ENCODE measurements at places on chromosomes 4 and X.

DNA sequence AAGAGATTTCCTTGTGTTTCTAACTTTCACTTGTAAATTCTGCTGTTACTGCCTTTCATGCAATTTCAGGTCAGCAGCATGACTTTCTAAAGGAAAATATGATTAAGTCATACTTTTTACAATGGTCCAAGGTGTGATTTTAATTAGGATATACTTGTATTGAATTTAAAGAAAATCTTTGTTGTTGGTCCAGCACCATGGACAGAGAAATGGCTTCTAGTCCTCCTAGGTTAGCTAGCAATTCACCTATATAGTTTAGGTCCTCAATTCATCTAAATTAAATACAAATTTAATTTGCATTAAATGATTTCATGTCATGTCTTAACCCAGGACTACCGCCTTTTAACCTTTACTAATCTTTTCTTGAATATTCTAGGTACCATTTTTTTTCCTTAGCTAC is 304.9 kb upstream of the RPS6KA3 start:
- DNase-seq, result no peak

DNA sequence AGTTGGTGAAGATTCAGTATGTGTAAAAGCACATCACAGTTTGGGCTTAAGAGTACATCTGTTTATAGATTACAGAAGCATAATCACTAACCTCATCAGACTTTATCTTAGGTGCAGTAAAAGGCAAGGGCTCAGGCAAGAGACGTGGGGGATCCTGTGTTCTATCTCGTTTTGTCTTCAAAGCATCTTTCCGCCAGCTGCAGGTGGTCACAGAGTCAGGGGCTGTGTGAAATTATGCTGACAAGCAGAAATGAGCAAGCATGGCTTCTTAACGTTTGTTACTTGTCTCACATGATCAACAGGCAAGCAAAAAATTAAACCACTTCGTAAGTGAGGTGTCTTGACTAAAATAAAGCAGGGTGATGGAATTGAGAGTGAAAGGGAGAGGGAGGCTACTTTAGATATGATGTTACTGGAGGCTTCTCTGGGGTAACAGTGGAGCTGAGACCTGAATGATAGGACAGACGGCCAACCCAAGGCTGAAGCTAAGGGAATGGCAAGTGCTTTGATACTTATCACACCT is 1.4 kb upstream of the TEC start:
- DNase-seq, result no peak

DNA sequence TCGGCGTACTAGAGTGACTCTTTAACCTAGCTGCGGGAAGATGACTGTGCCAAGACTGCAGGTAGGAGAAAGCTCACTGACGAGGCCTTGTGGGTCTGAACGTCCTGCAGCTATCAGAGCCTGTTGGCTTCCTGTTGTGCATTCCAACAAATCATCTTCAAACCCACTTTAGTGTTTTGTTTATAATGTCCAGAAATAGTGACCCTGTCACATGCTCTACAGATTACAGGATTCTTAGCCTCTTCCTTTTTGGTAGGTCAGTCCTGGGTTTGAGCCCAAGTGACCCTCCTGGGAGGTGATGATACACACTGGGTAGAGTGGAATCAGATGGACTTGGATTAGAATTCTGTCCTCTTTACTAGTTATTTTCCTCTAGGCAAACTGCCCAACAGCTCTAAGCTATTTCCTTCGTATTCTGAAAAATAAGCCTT is 33.2 kb downstream of the HTT start:
- DNase-seq, result no peak

DNA sequence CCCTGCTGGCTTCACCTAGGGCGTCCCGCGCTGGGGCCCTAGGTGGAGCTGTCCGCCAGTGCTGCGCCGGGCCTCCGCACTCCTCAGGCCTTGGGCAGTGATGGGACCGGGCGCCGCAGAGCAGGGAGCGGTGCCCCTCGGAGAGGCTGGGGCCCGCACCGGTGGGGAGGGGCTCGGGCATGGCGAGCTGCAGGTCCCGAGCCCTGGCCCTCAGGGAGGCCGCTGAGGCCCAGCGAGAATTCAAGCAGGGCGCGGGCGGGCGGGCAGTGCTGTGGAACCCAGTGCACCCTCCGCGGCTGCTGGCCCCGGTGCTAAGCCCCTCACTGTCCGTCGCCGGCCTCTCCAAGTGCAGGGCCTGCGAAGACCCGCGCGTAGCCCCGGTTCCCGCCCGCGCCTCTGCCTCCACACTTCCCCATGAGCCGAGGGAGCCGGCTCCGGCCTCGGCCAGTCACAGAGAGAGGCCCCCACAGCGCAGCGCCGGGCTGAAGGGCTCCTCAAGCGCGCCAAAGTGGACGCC is 565.1 kb upstream of the NDST4 start:
- no peak for DNase-seq

GRCh38 chrX:136525738-136526606 is 6.0 kb upstream of the VGLL1 start:
- DNase-seq, result no peak

- no peak for DNase-seq
These were observed 328.0 kb upstream of the PABPC4L start for GRCh38 chr4:134529629-134530028.

- no peak for DNase-seq
These were observed 32.4 kb downstream of the PPARGC1A start for GRCh38 chr4:23857367-23857959.

GRCh38 chr4:25702848-25703247 is 47.2 kb downstream of the SLC34A2 start:
- DNase-seq, result no peak

GRCh38 chr4:101102114-101102742 is 245.1 kb downstream of the PPP3CA start:
- no peak for DNase-seq

GRCh38 chrX:34656467-34656841 is 631 bp downstream of the TMEM47 start:
- DNase-seq, result no peak

- DNase-seq, result no peak
These were observed at the start of gene PLP2 for GRCh38 chrX:49171752-49172279. PLP2 (plus strand) TSS chrX:49171898; CDS start chrX:49172001, 103 bp downstream.

DNA sequence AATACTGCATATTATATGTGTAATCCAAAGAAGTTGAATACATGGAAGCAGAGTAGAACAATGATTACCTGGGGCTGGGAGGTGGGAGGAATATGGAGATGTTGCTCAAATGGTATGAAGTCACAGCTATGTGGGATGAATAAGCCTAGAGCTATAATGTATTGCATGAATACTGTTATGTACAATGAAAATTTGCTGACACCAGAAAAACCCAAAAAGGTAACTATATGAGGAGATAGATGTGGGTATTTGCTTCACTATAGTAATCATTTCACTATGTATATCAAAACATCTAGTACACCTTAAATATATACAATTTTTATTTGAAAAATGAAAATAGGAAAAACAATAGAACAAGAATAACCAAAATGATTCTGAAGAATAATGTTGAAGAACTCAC is 11.2 kb downstream of the PAGE3 start:
- DNase-seq, result no peak

DNA sequence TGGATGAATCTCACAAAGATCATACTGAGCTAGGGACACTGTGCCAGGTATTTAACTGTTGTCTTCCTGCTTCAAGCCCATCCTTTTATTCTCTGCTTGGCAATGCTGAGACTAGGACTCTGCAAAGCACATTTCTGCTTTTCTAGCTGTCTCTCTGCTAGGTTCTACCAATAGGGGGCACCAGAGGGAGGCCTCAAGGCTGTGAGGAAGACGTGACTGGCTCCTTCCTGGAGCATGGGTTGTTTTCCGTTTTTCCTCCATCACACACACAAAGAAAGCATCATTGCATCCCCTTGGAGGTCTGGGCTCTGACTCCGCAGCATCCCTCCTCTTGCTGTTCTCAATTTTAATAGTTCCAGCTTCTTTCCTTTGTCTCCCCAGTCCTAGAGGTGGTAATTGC is 10.9 kb upstream of the DCTD start:
- no peak for DNase-seq

GRCh38 chr4:87875191-87875590 is 42.4 kb downstream of the MEPE start:
- no peak for DNase-seq

GRCh38 chrX:40105835-40106675 is 8.3 kb upstream of the BCOR start:
- peak; percentile 58 for DNase-seq

DNA sequence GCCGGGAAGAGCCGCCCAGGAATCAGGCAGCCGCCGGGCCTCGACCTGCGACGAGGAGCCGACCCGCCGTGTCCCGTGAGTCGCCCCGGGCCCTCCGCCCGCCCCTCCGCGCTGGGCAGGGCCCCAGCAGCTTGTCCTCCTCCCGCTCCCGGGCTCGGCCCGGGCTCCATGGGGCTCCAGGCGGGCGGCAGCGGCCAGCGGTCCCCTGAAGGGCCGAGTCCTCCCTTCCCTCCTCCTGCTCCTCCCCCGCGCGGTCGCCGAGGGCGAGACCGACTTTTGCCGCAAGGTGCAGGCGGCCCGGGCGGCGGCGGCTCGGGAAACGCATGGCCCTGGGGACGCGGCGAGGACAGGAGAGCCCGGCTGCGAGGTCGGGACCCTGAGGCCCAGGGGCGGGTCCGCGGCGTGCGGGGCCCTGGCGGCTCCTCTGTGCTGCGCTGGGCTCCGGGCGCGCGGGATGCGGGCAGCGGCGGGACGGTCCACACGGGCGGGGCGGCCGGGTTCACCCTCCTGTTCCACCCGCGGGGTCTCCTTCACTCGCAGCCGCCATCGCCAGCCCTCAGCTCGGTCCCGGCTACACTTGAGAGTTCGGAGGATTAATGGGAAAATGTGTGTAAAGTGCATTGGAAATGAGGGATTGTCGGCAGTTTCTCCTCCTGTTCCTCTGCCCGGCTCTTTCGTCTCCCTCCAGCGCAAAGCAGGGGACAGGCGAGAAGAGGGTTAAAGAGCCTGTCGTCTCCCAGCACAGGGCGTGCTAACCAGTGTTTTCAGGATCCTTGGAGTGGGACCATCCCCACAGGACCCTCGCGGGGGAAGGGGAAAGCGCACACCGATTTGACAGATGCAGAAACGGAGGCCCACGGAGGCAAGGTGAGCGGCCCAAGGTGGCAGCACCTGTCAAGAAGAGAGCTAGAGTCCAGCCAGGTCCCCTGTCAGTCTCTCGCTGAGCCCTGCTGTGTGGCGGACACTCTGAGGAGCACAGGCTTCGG is 16.6 kb upstream of the ZNF718 start:
- no peak for DNase-seq

- no peak for DNase-seq
These were observed 832.1 kb upstream of the INTU start for GRCh38 chr4:126800575-126801141.

DNA sequence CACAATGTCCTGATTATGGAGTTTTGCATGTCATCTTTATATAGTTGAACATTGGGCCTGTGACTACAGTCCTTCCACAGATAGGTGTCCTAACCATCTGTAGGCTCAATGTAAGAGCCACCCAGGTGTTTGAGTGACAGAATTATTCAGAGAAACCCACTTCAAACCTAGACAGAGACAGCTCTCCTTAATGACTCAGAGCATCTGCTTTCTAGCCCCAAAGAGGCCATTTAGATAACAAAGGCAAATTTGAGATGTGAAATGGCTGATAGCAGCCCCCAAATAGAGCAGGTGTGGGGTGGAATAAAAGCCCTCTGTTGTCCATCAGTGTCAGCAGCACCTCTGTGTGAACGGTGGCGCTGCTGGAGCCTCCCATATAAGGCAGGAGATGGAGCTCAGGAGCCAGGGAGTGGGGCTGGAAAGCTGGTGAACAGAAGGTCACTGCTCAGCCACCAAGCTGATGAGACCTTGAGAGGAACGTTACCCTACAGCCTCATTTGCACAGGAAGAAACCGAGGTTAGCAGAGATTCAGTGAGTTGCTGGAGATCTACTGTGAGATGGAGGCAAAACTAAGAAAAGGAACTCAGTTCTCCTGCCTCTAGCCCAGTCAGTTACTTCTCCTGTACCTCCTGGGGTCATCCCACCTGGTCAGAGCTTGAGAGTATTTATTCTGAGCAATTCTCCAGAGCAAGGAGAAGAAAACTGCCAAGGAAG is 153.3 kb upstream of the LNX1 start:
- DNase-seq, result no peak

DNA sequence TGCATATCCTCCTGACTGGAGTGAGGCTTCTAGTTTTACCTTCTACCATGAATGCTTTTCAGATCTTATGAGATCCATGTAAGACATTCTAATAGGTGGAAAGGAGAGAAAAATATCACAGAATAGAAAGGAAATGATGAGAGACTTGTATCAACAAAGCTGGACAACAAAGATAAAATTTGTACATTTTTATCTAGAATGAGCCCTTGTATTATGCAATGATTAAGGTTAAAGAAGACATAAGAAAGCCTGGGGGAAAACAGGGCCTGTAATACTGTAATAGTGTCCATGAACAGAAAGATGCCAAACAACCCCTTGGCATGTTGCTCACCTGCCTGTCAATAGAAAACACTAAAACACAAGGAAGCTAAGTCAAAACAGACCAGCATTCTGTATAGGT is 44.2 kb upstream of the SCRG1 start:
- no peak for DNase-seq

- DNase-seq, result no peak
These were observed 583.6 kb upstream of the PCDH10 start for GRCh38 chr4:132565542-132565941.

GRCh38 chr4:122776916-122777315 is 44.4 kb downstream of the BBS12 start:
- no peak for DNase-seq

- no peak for DNase-seq
These were observed 263.0 kb downstream of the FRMPD4 start for GRCh38 chrX:12401252-12401651.

- no peak for DNase-seq
These were observed 76.9 kb upstream of the SMAD1 start for GRCh38 chr4:145404761-145405160.

- no peak for DNase-seq
These were observed 324.9 kb downstream of the PPP3CA start for GRCh38 chr4:101022151-101023024.

- no peak for DNase-seq
These were observed 252.6 kb downstream of the ANK2 start for GRCh38 chr4:113302051-113302450.

DNA sequence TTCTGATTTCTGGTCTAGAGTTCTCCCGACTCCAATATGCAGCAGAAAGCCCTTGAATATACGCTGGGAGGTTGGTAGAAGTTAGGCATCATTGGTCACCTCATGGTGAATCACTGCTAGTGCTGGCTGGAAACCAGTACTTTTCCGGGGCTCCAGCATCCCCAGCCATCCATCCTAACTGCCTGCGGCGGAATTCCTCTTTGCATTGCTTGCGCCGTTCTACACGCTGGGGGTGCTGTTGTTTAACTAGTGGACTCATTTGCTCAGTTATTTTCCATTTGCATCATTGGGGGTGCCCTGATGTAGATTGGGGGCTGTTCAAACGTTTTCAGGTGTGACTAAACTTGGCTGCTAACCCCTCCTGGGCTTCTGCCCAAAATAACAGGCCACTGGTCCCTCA is 23.3 kb upstream of the GPR50 start:
- DNase-seq, result no peak

- no peak for DNase-seq
These were observed 4.7 kb downstream of the ZXDB start for GRCh38 chrX:57596516-57596915.

DNA sequence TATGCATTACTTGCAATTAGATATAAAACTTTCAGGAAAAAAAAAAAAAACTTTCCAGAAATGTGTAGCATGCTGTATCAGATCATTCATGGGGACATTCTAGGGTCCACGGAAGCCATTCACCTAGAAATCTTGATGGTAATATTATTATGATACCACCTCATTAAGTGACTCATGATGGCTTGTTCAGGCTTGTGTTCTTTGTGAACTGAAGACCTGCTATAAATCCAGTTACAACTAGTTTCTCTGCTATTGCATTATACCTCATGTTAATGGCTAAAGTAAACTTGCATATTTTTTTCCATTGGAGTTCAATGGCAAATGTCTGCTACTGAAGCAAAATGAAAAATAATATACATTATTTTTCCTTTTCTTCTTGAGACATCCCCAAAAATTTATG is 35.3 kb upstream of the PTPN13 start:
- no peak for DNase-seq
